ENCODE measurements at places on chromosomes 3 and 15.

DNA sequence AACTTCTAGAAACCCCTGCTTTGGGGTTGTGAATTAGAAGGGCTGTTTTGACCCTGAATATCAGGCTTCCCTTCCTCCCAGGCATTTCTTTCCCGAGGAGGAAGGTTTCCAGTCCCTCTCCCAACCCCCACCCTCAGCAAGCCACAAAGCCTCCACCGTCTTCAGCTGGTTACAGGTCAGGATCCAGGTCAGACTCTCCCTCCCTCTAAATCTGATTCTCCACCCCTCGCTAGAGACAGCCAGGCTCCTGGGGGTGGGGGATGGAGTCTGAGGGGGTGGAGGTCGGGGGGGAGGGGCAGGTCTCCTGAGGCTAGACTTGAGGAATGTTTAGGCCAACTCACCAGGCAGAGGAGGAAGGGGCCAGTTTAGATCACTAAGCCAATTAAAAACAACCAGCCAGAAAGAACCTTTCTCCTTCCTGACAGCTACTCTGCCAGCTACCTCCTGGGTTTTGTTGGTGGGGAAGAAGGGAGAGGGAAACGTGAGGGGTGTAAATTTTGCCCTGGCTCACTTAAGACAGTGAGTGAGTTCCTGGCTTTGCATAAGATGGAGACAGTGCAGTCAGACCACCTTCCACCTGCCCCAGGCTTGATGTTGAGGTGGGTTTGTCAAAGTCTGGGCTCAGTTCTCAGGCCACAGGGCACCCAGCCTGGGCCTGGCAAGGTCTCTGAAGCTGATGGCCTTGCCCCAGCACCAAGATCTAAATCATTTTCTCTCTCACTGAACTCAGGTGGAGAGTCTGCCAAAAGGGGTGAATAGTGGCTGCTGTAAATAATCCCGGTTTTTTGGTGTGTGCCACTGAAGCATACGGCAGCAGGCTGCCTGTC, 19.5 kb downstream of the BMF start:
- DNase-seq, result no peak

DNA sequence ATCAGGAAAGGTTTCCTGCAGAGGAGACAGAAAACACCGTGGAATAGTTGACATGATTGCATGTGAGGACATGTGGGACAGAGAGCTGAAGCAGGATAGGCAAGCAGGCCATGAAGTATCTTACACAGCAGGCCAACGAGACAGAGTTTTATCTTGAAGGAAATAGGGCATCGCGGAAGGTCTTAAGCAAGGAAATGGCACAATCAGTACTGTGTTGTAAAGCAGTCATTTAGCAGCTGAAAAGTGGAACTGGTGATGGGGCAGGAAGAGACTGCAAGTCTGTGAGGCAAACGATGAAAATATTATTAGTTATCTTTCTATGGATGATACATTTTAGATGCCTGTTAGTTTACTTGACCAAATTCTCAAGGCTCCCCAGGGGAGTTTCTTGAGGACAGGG, 535.1 kb downstream of the SOX2 start:
- DNase-seq, result no peak

GRCh38 chr3:65485826-65486469, 552.8 kb downstream of the MAGI1 start:
- no peak for DNase-seq

DNA sequence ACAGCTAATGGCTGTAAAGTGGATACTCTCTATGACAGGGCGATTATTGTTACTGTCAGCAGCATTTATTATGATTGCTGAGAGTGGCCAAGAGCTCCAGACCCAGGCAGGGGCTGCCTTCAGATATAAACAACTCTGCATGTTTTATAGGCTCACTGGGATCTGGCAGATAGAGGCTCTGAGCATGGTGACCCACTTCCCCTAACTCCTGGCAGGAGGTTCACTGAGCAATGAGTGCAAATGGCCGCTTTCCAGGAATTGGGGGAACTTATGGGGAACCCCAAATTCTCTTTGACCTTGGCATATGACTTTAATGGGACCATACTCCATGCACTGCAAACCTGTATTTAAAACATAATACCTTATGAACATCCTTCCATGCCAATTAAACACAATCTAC, 59.0 kb downstream of the SCN5A start:
- no peak for DNase-seq

DNA sequence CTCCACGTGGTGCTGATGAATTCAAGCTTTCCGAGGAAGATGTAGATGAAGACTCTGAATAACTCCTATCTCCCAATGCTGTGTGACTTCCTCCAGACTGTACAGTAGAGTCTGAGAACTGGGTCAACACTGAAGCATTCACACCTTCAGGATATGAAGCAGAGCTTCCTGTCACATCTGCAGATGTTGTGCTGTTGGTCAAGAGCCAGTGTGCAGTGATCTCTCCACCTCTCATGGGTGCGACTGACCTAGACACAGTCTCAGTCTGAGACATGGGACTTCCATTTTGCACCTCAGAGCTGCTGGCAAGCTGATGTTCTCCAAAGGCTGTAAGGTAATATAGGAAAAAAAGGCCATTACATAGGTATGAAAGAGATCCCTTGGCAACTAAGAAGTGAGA, 36.5 kb downstream of the HEG1 start:
- DNase-seq, result no peak

GRCh38 chr15:84594617-84595290, 6.1 kb upstream of the ZSCAN2 start:
- no peak for DNase-seq

- DNase-seq, result no peak
These were observed 46.5 kb downstream of the NEK10 start for GRCh38 chr3:27322634-27323033.

DNA sequence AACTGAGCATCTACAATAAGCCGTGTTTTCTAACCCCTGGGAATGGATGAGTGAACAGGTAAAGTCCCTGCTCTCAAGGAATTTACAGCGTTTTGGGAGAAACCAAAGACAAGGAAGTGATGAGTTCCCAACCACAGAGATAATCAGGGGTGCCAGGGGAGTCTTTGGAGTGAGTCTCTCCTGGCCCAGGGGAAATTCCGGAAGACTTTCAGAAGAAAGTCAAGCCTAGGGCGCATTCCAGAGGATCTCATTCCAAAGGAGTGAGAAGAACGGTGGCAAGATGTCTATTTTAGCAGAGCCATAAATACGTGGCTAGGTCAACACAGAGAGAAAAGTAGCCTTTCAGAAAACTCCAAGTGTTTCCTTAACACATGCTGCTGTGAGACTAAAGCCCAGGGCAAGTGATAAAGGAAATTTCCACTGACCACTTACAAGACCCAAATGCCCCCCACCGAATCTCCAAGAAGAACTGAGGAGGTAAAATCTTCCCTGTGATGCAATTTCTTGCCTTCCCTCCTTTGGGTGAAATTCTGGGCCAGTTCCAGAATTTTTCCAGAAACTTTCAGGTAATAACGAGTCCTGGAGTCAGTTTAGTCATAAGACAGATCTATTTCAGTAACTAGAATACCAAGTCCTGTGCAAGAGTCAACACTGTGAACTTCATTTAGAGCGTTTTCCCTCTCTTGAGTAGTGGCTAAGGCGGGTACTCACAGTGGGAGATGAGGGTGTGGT, 437.4 kb downstream of the NR2F2 start:
- DNase-seq, result no peak

- DNase-seq, result no peak
These were observed 3.2 kb upstream of the ANKRD63 start for GRCh38 chr15:40286061-40286532.

GRCh38 chr15:69857250-69857649, 240.5 kb downstream of the TLE3 start:
- DNase-seq, result no peak
